ENCODE measurements at places on chromosomes 1 and 21.

GRCh38 chr1:47332779-47333577, 612 bp upstream of the CMPK1 start:
- no peak for DNase-seq

- DNase-seq, result no peak
These were observed 3.5 kb downstream of the PBX1 start for GRCh38 chr1:164562511-164562910.

DNA sequence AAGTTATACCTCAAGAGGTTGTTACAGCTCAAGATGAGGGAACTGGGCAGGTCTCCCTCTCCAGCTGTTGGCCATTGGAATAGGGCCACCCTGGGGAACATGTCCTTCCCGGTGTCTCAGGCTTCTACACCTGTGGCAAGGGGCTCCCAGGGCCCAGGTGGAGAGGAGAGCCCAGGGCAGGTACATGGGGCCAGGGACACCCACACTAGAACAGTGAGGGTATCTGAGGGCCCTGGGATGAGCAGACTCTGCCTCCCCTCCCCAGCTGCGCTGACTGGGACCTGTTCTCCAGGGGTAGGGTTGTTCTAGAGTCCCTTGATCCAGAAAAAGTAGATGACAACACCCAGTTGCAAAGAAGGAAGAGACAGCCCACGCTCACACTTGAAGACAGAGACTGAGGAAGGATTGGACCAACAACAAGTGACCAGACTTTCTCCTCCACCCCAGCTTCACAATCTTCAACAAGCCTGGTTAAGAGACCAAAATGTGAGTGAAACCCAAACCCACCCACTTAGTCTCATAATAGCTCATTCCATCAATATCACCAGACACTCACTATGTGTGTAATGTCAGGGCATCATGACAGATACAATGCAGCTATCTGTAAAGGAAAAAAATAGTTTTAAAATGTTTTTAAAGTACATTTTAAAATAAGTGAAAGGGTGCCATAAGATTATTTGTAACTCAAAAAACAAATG, 439.3 kb downstream of the NPHP4 start:
- no peak for DNase-seq

DNA sequence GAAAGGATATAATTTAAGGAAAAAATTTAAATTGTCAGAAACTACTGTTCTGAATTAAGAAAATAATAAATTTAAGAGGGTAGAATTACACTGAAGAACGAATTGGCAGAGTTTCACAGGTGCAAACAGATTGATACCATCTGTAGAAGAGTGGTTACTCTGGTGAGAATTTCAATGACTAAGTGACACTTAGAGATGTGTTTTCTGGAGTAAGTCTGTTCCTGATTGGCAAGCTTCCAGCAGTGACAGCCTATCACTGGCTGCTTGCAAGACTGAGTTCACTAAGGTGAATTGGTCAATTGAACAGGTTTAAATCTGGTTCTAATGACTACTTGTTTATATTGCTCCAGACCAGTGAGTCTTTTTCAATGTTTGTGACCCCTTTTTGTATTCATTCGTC, 838.2 kb upstream of the RGS18 start:
- no peak for DNase-seq

GRCh38 chr1:160418483-160418882, 18.1 kb downstream of the VANGL2 start:
- DNase-seq, result no peak

- no peak for DNase-seq
These were observed 24.1 kb upstream of the MNDA start for GRCh38 chr1:158806916-158807536.

DNA sequence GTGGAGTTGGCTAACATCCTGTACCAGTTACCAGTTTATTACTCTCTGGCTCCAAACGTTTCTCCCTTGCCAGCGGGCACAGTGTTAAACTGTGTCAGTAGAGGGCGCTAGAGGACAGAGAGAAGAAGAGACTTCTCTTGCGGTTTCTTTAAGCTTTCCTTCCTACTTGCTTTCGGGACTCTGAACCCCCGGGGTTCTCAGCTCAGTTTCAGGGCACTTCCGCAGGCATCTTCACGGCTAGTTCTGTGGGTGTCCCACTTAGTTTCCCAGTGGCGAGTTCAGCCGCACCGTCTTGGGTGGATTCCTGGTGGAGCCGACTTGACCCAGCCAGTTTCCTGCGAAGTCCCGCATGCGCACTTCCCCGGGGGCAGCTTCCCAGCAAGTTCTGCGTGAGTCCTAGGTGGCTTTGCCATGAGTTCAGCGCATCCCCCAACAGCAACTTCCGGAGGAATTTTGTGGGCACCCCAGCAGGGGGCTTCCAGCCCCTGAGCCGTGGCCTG, 37.9 kb upstream of the BTG2 start:
- no peak for DNase-seq

- no peak for DNase-seq
These were observed 11.7 kb upstream of the PTP4A2 start for GRCh38 chr1:31949862-31950261.

- DNase-seq, result no peak
These were observed at the start of gene SLAMF9 for GRCh38 chr1:159953536-159954515. Gene SLAMF9, minus strand, starts transcription at chr1:159954237. Its CDS starts 100 bp downstream, at chr1:159954137.

- DNase-seq, result no peak
These were observed 19.8 kb downstream of the ERRFI1 start for GRCh38 chr1:8006037-8006963.

GRCh38 chr1:3678361-3679097, 26.2 kb downstream of the TP73 start:
- no peak for DNase-seq

GRCh38 chr21:15751546-15751945, 21.8 kb downstream of the USP25 start:
- DNase-seq, result no peak

DNA sequence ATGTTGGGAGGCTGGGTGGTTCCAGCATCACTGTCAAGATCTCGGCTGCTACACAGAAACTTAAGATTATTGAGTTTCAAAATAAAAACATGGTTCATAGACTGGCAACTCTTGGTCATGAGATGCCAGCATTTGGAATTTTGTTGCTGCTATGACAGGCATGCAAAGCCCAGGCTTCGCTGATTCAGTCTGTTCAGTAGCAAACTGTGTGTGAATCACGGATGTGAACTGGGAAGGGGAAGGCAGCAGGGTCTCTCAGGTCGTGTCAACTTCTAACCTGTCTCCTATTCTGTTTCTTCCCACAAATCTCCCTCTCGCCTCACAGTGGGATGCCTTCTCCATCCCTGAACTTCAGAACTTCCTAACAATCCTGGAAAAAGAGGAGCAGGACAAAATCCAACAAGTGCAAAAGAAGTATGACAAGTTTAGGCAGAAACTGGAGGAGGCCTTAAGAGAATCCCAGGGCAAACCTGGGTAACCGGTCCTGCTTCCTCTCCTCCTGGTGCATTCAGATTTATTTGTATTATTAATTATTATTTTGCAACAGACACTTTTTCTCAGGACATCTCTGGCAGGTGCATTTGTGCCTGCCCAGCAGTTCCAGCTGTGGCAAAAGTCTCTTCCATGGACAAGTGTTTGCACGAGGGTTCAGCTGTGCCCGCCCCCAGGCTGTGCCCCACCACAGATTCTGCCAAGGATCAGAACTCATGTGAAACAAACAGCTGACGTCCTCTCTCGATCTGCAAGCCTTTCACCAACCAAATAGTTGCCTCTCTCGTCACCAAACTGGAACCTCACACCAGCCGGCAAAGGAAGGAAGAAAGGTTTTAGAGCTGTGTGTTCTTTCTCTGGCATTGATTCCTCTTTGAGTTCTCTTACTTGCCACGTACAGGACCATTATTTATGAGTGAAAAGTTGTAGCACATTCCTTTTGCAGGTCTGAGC, 25.5 kb downstream of the EIF2D start:
- no peak for DNase-seq

GRCh38 chr1:27355683-27356082, 11.1 kb downstream of the MAP3K6 start:
- DNase-seq, result no peak

DNA sequence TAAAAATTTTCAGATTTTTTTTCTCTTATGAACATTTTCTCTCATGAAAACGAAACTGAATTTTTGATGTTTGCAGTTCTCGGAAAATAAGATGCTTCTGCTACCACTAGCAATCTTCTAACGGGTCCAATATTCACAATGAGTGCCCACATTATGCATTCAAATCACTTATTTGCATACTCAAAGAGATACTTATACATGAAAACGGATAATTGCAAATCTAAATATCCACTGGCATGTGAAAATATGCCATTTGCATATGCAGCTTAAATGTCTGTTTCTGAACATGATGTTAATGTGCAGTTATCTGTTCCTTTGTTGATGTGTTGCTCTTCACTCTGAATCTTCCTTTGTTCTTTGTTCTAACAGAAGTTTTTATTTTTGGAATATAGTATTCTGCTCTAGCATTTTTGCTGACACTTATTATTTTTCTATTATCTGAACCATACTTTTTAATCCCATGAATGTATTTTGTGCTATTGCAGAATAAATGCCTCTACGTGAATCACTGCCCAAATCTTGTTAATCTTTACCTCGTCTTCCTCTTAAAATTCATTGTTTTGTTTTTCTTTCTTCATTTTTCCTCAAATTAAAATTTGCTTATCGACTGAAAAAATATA, 259.4 kb upstream of the BRINP3 start:
- DNase-seq, result no peak

GRCh38 chr21:26534517-26534916, 38.6 kb downstream of the CYYR1 start:
- DNase-seq, result no peak

GRCh38 chr1:3945916-3946840, 46.1 kb upstream of the C1orf174 start:
- DNase-seq, result no peak

Data from cortex of kidney (tissue), 1 donor.